ENCODE measurements at places on chromosomes 3 and 15.
A peak's percentile ranks its signal among the peaks of the same experiment; 100 is the strongest.

DNA sequence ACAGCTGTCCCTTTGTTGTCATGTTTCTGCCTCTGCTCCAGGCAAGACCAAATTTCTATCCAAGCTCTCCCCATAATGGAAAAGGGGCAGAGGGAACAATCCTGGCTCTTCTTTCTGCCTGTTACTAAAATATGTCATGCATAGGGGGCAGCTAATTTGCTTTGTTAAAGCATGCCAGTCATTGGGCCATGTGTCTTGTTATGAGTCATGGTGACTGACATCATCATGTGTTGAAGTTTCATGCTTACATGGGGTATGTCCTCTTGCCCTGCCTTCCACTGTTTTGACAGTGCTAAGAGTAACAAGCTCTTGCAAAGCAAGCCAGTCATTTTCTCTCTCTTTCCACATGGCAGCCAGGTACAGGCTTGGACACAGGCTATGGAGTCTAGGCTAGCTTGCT is 268.9 kb downstream of the GABRB3 start:
- no peak for DNase-seq

- DNase-seq, result no peak
Observed at GRCh38 chr3:53588122-53588521, 93.7 kb downstream of the CACNA1D start.

DNA sequence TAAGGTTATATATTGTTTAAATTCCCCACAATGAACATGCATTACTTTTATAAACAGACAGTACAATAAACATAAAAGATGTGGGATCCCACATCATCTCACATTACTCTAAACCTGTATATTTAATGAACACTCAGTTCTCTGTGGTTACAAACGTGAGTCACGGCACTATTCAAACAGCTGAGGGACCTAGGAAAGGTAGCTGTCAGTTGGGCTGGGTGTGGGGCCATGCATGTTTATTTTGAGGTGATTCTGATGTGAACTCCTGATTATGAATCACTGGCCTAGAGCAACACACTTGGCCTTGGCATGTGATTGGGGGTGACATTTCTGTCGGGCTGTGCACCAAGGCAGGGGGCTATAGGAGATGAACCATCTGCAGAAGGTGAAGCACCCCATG is 147.6 kb upstream of the HACD2 start:
- peak; percentile 80 for DNase-seq

GRCh38 chr3:25780618-25781017 is 2.6 kb downstream of the NGLY1 start:
- no peak for DNase-seq

DNA sequence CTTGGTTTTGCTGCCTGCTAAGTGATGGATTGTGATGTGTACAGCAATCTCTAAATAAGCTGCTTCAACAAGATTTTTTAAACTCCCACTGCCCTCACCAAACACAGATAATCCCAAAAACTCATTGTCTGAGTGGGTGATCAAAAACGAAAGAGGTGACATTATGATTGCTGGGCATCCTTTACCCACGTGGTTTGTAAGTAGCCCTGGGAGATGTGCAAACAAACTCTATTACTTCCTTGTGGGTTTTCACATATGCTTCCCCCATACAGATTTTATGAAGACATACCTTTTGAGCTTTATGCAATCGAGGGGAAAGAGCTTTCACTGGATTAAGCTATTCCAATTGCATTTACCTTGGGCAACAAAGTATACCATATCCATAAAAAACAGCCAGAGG is 1000.4 kb downstream of the FHIT start:
- no peak for DNase-seq

DNA sequence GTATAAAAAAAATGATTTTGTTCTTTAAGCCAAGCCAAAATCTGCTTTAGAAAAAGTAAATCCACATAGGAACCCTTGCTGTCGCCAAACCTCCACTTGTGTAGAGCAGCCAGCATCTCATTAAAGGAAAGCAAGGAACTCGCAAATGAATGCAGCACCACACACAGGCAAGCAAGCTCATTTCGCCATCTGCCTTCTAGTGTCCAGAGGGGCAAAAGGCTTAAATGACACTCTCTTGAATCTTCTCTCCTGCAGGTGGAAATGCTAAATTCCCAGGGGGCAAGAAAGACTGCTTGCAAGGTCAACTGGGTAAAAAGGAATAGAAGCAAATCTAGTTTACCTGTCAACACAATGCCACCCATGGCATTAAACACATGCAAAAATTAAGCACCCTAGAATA is 2.4 kb downstream of the MB21D2 start:
- DNase-seq, result peak; percentile 61

DNA sequence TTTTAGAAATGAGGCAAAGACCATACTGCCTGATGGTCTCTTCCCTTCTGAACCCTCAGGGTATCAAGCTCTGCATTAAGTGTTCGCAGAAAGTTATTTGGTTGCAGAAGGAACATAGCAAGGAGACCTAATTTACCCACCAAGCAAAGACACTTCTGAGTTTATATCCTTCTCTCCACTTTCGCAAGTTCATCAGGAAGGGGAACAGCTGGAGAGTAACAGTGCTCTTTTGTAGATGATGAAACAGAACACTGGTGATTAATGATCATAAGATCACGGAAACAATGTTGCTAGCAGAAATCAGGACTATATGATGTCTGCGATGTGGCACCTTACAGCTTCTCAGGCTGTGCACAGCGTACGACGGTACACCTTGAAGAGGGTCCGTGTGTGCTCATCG is 62.1 kb downstream of the NCEH1 start:
- no peak for DNase-seq

- peak; percentile 81 for DNase-seq
Observed at GRCh38 chr3:65776494-65776893, 262.2 kb downstream of the MAGI1 start.

- DNase-seq, result no peak
Observed at GRCh38 chr3:39135170-39135805, 18.1 kb downstream of the CSRNP1 start.

DNA sequence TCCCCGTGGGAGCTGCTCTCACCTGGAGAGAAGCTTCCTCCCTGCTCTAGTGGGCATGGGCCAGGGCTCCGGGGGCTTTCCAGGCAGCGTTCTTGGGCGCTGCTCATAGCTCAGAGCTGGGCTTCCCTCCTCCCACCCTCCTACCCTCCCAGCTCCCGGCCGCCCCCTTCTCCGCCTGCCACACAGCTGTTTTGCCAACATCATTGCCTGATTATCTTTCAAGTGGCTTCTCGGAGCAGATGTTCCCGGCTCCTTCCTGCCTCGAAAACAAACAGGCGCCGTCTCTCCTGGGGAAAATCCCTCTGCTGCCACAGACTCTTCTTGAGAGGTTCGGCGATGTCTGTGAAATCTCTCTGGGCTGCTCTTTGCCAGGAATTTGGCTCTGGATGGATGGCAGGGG is 195.6 kb downstream of the RPLP1 start:
- no peak for DNase-seq

DNA sequence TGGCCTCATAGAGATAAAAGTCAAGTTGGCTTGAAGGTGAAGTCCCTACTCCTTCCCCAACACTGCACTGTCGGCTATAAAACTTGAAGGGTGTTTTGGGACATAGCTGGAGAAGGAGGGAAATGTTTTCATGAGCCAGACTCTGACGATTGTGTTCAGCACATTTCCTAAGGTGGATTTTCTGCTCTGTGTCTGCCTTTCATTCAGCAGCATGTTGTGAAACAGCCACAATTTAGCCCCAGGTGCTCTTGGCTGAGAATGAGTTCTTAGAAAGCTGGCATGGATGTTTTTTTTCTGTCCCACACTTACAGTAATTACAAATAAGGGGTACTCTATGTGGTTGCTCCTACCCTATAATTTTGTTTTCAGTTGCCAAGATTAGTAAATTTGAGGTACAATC is 492.4 kb downstream of the MCTP2 start:
- no peak for DNase-seq

DNA sequence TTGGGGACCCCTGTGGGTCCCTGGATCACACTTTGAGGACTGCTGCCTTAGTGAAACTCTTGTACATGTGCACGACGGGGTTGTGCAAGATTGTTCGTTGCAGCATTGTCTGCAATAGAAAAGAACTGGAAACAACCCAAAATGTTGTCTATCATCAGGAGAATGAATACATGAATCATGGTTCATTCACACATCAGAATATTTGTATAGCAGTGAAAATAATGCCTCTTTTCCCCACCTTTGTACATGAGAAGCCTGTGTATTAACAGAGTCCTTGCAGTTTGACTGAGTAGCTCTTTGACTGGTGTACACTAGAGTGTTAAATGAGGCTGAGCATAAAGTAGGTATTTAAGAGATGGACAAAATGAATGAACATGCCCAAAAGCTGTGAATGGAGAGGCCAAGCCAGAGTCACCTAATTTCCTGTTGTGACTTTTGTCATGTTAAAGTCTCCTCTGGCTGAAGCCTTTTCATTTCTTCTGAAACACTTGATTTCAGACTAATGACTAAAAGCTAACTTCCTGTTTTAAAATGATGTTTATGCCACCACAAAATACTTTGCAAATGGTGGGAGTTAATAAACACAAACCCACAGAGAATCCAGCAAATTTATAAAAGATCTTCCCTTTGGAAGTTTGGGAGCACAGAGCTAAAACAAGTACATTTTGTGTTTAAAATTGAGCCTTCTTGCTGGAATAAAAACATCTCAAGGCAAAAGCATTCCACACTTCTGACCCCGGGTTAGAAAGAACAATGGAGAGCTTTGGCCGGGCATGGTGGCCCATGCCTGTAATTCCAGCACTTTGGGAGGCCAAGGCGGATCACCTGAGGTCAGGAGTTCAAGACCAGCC is 20.6 kb upstream of the USP3 start:
- no peak for DNase-seq

DNA sequence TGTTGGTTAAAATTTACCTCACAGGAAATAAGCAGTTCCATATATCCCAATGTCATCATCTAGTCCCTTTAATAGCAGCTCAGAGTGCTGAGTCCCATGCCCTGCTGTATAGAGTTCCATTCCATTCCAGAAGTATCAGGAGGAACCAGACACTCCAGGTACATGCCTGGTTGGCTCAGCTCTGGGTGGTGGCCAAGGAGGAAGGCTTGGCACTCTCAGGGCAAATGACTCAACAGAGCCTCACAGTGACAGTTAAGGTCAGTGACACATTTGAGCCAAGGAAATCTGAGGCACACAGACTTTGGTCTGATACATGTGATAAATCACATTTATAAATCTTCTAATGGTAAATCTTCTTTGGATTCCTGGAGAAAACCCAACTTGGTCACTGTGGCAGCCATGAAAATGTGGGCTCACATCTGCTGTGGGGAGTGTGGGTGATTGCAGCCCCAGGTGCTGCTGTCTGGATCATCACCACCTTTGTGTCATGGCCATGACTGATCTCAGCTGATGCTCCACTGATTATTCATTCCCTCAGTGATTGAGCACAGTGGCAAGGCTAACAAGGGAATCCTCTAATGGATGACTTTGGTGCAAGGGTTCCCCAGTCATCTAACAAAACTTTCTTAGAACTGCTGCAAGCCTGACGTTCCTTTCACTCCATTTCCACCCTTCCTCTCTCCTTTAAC is 9.3 kb downstream of the HHLA2 start:
- DNase-seq, result peak; percentile 7

DNA sequence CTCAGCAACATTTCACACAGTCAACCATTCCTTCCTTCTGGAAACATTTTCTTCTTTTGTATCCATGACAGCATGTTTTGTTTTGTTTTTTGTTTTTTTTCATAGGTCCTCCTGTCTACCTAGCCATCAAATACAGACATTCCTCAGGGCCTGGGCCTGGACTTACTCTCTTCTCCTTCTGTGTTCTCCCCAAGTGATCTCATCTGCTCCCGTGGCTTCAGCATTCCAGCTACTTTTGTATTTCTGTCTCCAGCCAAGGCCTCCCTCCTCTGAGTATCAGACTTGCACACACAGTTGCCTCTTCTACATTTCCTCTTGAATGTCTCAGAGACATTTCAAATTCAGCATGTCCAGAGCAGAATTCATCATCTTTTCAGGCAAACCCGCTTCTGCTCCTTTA is 82.4 kb downstream of the HCN4 start:
- peak; percentile 26 for DNase-seq

- no peak for DNase-seq
Observed at GRCh38 chr15:85788771-85789495, 5.8 kb downstream of the KLHL25 start.

DNA sequence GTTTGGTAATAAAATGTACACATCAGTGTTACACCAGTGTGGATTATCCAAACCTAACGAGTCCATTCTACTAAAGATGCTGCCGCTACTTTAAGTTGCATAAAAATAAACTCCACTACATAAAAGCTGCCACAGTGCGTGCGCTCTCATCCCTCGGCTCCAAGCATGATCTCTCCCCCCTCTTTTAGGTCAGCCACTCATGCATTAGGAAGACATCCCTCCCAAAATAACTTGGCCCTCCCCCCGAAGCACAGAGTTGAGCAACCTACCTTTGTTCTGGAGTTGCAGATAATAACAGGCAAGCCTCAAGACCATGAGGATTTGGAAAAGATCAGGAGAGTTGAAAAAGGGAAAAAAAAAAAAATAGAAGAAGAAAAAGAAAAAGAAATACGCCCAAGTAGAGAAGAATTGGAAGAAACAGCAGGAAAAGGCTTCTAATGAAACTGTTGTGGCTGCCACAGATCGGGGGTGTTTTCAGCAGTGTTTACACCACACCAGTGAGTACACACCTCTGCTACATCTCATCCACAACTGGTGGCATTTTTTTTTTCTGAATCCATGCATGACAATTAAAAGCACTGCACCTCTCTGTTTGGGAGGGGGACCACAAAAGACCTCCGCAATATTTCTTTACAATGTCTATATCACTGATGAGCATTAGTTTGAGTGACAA is 339.2 kb downstream of the FOXP1 start:
- DNase-seq, result peak; percentile 71

- peak; percentile 54 for DNase-seq
Observed at GRCh38 chr3:147415874-147416273, 6.7 kb downstream of the ZIC1 start.

GRCh38 chr15:91752081-91752785 is 101.3 kb upstream of the SLCO3A1 start:
- DNase-seq, result no peak

GRCh38 chr3:145355206-145355605 is 805.8 kb downstream of the PLOD2 start:
- no peak for DNase-seq

DNA sequence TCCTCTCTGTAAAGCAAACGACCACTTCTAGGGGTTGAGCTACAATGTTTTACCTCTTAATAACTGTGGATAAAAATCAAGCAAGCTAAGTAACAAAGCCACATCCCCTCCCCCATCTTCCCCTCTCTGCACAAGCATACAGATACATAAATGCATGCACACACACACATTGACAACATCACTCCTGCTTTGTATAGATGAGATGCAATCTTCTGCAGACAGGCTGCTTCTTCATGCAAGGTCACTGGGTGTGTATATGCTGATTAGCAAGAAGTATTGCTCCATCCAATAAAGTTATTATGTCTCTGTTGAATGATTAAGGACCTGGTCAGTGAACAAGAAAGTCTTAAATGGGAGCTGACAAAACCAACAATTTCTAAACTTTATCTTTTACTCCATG is 8.8 kb upstream of the ATP11B start:
- no peak for DNase-seq

Measured in fibroblast of skin of back (primary cell).